Stimulated activated naive CD4-positive, alpha-beta T cell treated with Interleukin-2 at 50 U/mL for 16 hours (primary cell): ENCODE measurements at places on chromosomes 13 and 19.

GRCh38 chr19:12064590-12065538 lies at the start of gene ZNF844:
ZNF844 (plus strand) TSS chr19:12064731; CDS start chr19:12064874, 143 bp downstream.
- peak; percentile 67 for DNase-seq

- no peak for DNase-seq
These were observed 74.6 kb upstream of the NPAS1 start for GRCh38 chr19:46944918-46945628.

DNA sequence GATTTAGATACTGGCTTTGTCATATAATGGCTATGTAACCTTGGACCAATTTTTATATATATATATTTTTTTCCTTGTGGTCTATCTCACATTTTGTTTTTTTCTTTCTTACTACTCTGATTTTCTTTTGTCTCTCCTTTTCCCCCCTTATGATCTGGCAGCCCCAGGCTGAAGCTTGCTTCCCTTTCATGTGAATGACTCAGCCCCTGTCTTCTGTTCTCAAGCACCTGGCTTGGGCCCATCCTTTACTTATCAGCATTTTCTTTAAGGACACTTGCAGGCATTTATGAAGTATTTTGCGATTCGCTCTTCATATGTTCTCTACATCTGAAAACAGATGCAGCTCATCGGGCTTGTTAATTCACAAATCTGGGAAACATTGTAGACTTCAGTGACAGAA lies 163.6 kb downstream of the SPRY2 start:
- no peak for DNase-seq

GRCh38 chr19:2040647-2041432 lies 10.2 kb downstream of the MKNK2 start:
- DNase-seq: no peak

DNA sequence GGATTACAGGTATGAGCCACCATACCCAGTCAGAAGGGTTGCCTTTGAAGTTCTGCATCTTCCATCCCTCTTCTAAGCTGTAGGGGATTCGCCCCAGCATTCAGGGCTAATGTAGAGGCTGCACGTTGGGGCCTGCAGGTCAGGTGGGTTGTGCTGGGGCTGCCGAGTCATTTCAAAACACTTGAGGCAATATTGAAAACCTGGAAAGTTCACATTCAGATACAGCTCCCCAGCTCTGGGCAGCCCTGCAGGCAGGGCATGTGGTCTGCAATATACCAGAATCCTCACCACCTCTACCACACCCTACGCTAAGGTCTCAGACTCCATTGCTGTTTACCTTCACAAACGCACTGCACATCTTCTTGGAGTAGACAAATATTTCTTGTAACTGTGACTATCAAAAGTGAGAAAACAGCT lies 24.6 kb downstream of the CCNE1 start:
- DNase-seq: no peak

- no peak for DNase-seq
These were observed 35.3 kb upstream of the NPAS1 start for GRCh38 chr19:46984077-46985010.

DNA sequence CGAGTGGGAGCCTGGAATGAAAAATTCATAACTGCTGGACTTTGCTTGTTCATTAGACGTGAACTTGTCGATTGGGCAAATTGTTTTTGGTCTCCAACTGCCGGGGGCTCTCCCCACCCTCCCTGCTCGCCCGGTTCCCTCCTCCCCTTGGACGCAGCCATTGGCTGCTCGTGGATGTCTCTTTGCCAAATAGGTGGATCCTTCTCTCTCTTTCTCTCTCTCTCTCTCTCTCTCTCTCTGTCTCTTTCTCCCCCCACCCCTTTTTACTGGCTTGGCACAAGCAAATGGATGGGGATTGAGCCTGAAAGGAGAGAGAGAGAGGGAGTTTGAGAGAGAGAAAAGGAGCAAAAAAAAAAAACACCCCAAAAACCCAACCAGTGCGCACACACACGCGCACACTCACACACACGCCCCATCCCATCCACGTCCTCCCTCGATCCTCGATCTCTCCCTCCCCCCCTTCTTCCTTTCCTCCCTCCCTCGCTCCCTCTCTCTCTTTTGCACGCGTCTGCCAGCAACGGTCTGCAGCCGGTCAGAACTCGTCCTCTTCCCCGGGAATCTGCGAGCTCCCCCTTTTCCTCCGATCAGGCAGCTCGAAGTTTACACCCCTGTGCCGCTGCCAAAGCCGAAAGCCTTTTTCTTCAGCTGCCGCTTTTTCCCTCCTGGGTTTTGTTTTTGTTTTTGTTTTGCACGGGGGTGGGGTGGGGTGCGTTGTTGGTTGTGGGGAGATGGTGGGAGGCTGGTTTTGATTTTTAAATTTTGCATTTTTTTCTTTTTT lies 27.8 kb downstream of the NFIX start:
- DNase-seq: no peak

DNA sequence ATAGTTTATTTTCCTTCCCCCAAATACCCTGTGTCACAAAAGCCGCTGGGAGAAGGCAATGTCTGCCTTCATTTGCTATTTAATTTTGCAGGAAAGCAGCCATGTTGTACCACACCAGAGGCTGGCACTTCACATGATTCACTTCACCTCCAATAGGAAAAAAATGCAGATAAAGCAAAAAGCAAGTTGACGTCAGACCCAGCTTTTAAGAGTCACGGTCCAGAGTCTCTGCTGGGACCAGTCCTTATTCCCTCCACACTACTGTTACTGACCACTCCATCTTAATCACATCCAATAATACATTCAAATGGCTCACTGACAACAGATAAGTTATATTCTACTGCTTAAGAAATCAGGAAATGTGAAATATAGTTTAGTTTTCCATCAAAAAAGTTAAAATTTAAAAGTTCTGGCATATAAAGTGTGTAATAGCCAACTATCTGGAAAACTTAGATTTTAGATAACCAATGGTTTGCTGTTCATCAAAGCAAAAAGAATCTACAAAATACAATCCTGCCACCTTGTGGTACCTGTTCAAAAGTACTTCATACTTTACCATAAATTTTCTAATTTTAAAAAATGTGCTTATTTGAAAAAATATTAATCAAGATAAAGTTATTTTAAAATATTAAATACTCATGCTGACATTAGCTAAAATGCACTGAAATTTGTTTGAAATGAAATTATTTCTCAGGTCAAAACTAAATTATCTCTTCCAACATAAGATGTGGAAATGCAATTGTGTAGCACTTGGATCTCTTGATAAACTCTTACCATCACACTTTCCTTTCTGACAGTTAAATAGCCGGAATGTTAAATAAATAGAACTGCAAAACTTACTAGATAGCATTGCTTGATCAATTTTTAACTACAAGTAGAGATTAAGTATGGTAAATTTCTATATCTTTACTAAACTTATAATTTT lies 97.3 kb downstream of the SERP2 start:
- DNase-seq: no peak

DNA sequence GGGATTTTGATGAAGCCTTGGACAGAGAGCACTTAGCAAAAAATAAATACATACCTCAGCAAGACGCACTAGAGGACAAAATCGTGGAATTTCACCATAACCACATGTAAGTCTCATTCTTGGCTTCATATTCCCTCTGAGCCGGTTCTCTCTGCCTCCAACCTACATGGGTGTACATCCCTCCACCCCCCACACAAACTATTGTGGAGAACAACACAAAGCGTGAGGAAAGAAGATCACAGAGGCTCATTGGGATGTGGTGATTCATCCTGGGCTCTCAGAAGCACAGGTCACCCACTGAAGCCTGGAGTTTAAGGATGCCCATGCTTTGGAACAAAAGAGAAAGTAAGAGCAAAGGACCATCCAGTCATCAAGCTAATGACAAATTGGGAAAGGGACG lies 192.2 kb downstream of the STK24 start:
- no peak for DNase-seq

DNA sequence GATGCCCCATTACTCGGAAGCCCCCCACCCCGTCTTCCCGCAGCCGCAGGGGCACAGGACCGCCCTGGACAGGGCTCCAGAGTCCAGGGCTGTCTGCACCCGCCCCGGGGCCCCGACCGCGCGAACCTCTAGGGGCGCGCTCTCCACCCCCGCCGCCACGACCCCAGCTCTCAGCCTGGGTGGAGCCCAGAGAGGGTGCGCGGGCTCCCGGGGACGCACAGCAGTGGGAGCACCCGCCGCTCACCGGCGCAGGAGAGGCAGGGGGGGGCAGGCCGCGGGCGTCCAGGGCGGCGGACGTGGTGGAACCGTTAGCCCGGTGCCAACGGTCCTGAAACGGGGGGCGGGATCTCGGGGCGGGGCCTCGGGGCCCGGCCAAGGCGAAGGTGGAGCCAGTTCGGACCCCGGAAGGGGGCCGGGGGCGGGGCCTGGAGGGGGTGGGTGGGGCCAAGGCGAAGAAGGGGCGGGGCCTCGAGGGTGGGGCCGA lies at the start of gene ATP8B3:
TSS of gene ATP8B3 (minus strand) at position 335 of the 484 bp plus-strand sequence. CDS start 540 bp downstream, outside the sequence.
- no peak for DNase-seq

- no peak for DNase-seq
These were observed 416.9 kb downstream of the IRS2 start for GRCh38 chr13:109369353-109370052.

- DNase-seq: no peak
These were observed 9.6 kb downstream of the DNASE2 start for GRCh38 chr19:12871681-12872080.

GRCh38 chr13:74191410-74191809 lies 57.2 kb upstream of the KLF12 start:
- no peak for DNase-seq

DNA sequence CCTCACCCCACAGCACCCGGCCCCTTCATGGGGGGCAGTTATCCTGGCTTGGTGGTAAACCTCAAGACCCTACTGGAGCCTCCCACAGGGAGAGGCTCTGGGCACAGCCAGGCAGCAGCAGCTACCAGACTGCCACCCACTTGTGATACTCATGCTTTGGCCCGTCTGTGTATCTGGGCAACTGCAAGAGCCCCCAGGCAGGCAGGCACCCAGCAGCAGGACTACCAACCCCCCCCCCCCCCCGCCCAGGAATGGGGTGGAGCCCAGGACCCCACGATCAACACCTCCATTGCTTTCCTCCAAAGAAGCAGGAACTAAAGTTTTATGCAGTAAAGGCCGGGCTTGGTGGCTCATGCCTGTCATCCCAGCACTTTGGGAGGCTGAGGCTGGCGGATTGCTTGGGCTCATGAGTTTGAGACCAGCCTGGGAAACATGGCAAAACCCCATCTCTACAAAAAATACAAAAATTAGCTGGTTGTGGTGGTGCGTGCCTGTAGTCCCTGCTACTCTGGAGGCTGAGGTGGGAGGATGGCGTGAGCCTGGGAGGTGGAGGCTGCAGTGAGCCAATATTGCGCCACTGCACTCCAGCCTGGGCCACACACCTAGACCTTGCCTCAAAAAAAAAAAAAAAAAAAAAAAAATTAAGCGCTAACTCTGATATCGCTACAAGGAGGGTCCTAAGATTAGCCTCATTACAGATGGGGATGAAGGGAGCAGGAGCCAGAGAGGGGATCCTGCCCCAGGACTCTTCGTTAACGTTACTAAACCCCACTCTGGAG lies 1.1 kb upstream of the LYL1 start:
- DNase-seq: no peak

DNA sequence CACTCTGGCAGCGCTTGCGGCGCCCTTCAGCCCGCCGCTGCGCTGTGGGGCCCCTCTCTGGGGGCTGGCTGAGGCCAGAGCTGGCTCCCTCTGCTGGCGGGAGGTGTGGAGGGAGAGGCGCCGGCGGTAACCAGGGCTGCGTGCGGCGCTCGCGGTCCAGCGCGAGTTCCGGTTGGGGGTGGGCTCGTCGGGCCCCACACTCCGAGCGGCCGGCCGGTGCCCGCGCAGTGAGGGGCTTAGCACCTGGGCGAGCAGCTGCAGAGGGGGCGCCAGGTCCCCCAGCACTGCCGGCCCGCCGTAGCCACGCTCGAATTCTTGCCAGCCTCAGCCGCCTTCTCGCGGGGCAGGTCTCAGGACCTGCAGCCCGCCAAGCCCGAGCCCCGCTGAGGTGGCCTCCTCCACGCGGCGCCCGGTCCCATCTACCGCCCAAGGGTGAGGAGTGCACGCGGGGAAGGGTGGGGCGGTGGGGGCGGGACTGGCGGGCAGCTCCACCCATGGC lies 879.0 kb upstream of the SLITRK5 start:
- DNase-seq: no peak

- no peak for DNase-seq
These were observed 46.8 kb upstream of the SACS start for GRCh38 chr13:23480324-23480723.

- no peak for DNase-seq
These were observed 18.7 kb upstream of the CRYL1 start for GRCh38 chr13:20544201-20544923.

GRCh38 chr19:40542202-40542859 lies 34.3 kb upstream of the SHKBP1 start:
- no peak for DNase-seq

GRCh38 chr19:582497-583197 lies 7.0 kb upstream of the HCN2 start:
- DNase-seq: no peak

GRCh38 chr19:34767951-34768350 lies 5.1 kb downstream of the ZNF599 start:
- no peak for DNase-seq

- no peak for DNase-seq
These were observed 27.1 kb downstream of the RNASEH2B start for GRCh38 chr13:50936679-50937078.

DNA sequence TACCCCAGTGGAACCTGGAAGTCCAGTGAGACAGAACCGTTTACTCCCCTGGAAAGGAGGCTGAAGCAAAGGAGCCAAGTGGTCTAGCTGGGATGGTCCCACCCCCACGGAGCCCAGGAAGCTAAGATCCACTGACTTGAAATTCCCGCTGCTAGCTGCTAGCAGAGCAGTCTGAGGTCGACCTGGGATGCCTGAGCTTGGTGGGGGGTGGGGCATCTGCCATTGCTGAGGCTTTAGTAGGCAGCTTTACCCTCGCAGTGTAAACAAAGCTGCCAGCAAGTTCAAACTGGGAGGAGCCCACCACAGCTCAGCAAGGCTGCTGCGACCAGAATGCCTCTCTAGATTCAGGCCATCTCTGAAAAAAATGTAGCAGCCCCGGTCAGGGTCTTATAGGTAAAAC lies 437.0 kb downstream of the SUCLA2 start:
- DNase-seq: no peak

DNA sequence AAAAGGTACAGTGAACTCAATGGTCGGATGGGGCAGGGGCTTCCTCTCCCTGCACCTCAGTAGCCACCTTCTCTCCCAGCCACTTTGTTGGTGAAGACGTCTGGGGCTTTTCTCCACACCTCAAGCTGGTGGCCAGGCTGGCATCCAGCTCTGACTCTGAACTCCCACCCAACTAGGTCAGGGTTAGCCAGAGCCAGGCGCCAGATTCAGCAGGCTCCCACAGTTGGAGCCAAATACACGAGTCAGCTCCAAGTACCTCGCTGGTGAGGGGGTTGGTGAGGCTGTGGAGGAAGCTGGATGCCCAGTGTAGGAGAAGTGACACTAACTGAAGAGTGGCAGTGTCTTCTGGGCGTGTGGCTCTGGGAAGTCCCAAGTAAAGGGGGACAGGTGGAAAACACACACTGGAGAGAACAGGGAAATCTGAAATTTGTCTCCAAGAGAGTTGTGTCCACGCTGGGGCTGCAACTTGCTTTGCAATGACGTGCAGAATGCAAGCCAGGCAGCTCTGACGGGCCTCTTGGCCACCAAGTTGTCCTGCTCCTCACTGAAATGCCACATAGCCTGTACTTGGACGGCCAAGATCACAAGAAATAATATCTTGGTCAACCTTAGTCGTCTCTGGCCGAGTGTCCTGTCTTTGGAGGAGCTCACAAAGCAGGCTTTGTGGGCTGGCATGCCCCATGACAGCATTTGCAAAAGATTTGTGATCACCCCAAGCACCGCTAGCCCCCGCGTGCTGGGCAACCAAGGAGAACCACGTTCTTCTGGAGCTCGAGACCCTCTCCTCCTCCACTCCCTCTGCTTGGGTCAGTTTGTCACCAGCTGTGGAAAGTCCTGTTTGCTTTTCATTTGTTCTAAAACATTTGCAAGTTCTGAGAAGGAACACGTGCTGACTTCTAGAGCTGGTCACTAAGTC lies 18.1 kb downstream of the SLC7A1 start:
- DNase-seq: no peak
